ENCODE measurements at places on chromosomes 12 and 14.
A peak's percentile ranks its signal among the peaks of the same experiment; 100 is the strongest.

DNA sequence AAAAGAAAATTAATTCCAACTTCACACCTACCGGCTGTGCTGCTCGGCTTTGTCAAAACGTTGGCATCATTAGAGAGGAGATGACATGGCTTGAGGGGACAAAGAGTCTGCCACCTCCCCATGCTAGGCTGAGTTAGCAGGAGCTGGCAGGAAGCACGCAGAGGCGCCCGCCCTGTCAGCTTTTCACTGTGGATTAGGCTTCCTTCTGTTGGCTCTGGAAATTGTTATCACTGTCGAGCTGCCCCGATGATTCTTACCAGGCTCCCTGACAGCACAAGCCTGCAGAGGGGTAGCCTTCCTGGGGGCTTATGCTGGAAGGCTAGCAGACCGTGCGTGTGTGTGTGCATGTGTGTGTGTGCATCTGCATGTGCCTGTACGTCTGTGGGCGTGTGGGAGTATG, 490.9 kb upstream of the TBX3 start:
- no peak for DNase-seq

- peak; percentile 57 for DNase-seq
Observed at GRCh38 chr12:122064780-122065588, 13.6 kb upstream of the MLXIP start.

- DNase-seq = peak; percentile 36
Observed at GRCh38 chr12:80648881-80649280, 58.6 kb upstream of the MYF6 start.

GRCh38 chr14:49926803-49927202, 33.9 kb downstream of the ARF6 start:
- no peak for DNase-seq

- DNase-seq = no peak
Observed at GRCh38 chr12:89846473-89847055, 137.9 kb upstream of the ATP2B1 start.

DNA sequence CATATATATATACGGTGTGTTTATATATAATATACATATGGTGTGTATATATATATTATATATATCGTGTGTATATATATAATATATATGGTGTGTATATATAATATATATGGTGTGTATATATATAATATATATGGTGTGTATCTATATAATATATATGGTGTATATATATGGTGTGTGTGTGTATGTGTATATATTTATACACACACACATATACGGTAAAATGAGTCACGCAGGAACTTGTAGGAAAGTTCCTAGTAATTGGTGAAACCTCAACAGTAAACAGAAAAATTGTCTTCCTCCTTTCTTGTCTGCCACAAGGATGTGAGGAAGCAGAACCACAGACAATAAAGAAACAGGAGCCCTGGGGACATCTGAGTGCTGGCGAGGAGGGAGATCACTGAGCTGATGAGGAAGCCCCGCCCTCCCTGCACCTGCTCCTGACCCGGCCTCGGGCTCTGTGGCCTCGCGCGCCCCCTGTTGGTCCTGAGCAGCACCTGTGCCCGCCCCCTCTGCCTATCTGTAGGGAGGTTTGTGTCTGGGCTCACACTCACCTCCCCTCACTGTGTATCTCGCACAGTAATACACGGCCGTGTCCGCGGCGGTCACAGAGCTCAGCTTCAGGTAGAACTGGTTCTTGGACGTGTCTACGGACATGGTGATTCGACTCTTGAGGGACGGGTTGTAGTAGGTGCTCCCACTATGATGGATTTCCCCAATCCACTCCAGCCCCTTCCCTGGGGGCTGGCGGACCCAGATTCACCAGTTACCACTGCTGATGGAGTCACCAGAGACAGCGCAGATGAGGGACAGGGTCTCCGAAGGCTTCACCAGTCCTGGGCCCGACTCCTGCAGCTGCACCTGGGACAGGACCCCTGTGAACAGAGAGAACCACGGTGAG, 1079.4 kb downstream of the TMEM121 start:
- no peak for DNase-seq
